Activated CD8-positive, alpha-beta memory T cell treated with anti-CD3 and anti-CD28 coated beads for 1 hour (primary cell): ENCODE measurements at places on chromosomes 4 and X.

DNA sequence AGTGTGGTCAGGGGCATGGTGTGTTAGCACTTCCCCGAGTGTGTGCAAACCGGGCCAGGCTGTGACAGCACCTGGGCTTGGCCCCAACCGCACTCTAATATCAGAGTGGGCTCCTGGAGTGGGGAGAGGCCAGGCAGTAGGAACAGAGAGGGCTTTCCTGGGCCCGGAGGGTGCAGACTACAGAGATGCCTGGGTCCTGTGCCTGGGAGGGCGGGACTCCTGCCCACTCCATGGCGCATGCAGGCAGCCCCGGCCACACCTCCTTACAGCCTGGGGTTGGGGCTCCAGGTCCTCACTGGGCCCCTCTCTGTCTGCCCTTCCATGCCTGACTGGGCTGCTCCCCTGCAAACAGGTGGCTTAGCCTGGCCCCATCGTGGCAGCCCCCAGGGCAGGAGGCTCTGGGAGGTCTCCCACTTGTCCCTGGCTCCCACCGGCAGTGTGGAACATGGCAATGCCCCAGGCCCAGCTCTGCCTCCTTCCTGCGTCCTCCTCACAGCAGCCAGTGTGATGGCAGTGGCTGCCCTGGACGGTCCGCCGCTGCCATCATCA lies 60.4 kb downstream of the AGA start:
- no peak for DNase-seq

- no peak for DNase-seq
These were observed 110.0 kb upstream of the IGFBP7 start for GRCh38 chr4:57220172-57220571.

GRCh38 chrX:20266810-20267606 lies at the start of gene RPS6KA3:
Gene RPS6KA3, minus strand, starts transcription at chrX:20266909. Its CDS starts 277 bp downstream, at chrX:20266632.
- peak; percentile 79 for DNase-seq

DNA sequence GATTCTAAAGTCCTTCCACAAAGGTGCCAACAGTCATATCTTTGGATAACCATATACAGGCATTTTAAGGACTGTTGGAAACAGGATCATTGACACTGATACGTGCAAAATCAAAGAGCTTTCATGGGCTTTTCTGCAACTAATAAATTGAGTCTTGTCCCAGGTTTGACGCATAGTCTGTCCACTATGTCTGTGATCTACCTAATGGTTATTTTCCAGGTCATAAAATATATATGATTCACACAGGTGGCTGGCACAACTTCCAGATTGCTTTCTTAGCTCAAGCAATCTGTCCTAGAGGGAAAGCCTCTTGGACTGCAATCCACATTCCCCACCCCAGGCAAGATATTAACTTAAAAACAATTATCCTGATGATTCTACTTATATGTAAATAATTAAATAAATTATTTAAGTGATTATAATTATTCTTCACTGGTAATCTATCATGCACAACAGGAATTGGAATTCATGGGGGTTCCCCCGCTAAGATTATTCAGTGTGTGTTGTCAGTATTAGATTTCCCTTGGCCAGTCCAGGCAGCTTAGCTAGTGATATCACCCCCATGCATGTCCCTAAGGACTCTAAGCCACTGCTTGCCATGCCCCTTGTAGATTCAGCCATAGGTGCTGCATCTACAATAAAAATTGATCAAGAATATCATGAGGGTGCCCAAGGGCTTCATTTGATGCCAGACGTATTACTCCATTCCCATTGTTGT lies 97.8 kb downstream of the TLL1 start:
- no peak for DNase-seq

DNA sequence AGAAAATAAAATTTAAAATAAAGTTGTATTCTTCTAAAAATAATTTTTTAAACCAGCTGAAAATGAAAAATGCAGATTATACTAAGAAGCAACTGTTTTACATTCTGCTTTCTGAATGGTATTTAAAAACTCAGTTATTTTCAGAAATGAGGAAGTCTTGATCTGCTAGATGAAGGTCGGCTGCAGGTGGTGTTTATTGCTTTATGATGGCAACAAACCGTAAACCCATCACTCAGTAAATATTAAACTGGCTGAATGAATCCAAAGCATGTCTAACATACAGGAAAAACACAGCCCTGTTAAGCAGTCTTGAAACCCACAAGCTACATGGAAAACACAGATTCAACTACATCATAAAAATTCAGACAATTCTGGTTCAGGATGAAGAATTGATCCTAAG lies 29.3 kb downstream of the DYNLT3 start:
- no peak for DNase-seq

DNA sequence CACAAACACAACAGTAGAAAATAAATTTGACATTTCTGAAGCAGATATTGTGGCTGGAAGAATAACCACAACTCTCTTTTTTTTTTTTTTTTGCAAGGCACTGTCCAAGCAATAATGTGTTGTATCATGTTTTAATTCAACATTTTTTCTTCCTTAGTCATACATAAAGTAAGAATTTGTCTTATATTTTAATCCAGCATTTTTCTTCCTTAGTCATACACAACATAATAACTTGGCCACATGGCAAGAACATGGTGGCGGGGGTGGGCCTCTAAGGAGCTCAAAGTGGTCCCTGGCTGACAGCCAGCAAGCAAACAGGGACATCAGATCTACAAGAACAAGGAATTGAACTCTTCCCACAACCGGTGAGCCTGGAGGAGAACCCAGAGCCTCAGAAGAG lies 20.2 kb downstream of the FBXW7 start:
- DNase-seq, result no peak

- DNase-seq, result no peak
These were observed 32.3 kb upstream of the CXCL8 start for GRCh38 chr4:73707918-73708577.

DNA sequence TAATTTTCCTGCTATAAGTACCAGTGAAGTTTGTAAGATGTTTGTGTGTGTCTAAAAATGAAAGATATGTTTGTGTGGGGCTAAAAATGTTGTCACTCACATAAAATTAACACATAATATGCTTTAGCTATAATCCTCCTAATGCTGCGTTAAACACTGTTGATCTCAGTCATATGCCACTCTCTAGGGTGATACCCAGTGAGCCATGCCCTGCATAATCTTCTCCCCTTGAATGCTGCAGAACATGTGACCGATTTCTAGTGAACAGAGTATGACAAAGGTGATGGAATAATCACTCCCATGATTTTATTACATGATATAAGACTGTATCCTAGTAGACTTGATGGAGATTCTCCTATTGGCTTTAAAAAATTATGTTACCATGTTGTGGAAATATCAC lies 119.1 kb upstream of the EPHA5 start:
- no peak for DNase-seq

- no peak for DNase-seq
These were observed 82.0 kb upstream of the FREM3 start for GRCh38 chr4:143782521-143782920.

GRCh38 chr4:4395849-4396627 lies 9.1 kb downstream of the NSG1 start:
- no peak for DNase-seq

GRCh38 chr4:26719954-26720552 lies 136.2 kb downstream of the TBC1D19 start:
- DNase-seq, result no peak
